ENCODE measurements at places on chromosomes 3 and 15.

DNA sequence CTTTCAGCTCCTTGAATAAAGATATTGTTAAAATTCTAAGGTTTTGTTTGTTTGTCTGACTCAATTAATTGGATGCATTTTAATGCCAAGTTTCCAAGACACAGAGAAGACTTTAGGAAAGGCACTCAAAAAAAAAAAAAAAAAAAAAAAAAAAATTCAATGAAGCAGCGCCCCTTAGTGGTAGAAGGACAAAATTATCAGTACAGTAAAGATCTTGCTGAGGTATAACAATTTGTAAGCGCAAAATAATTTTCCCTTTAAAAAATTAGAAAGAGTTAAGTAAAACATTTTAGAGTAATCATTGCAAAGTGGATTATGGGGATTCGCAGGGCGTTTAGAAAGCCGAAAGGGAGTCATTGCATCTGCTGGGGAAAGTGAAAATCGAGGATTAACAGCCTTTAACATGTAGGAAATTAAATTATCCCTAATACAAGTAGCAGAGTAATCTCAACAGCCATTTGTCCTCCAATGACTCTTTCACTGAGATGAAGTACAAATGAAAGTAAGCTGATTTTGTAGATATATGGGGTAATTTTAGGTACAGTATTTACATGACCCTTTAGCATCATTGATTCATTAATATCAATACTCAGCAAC is 5.8 kb upstream of the DIS3L start:
- DNase-seq = no peak

DNA sequence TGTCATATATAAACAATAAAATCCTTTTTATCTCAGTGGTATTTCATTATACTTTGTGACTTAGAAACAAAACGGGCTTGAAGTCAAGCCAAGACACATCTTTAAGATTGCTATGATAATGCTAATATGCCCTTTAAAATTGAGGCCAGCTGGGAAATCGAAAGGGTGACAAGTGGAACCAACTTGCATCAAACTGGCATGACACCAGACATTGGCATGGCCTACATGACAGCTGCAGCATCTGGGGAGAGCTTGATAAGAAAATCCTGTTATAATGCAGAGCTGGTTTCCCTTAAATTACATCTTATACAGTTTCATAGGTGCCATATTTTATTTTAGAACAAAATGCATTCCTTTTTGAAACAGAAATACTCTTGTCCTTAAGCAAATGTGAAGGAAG is 325.2 kb downstream of the ZBBX start:
- no peak for DNase-seq

DNA sequence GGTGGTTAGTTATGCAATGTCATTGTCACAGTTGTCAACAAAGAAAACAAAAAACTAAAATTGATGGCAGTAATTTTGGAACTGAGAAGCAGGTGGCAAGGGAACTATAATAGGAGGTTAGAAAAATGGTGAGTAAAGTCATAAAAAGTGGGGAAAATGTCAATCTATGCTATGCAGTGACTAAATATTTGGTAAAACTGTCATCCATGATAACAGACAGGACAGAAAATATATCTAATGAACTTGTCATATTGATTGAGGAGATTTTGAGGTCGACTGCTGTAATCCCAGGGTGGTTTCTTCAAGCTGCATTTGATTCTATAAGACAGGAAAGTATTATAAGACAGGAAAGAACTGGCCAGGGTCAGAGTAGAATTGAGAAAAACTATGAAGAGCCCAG is 998.4 kb downstream of the IGSF11 start:
- no peak for DNase-seq

- DNase-seq = no peak
These were observed 29.8 kb downstream of the ADAMTS17 start for GRCh38 chr15:100311833-100312476.

DNA sequence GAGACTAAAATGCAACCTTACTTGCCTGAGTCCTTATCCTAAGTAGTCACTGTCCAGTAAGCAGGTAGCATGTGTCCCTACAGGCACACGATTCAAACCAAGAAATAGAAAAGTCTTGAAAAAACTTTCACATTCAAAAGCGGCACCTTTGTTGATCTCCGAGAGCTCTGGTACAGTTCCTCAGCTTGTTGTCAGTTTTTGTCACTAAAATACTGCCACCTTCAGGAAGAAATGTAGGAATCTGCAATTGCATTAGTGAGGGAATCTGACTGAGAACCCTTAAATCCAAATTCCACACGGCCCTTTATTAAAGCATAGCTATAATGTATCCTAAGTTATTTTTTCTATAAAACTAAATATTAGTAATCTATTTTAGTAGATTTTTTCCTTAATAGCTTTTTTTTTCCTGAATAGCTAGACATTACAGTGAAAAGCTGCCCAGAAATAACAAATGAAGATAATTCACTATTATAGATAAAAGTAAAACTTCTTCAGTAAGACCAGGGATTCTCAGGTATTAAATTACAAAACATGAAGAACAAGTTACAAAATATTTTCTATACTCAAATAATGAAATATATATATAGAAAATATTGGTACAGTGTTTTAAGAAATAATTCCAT is 44.0 kb downstream of the CCDC54 start:
- peak; percentile 55 for DNase-seq

- no peak for DNase-seq
These were observed 115.5 kb downstream of the ADCY5 start for GRCh38 chr3:123333401-123333800.

DNA sequence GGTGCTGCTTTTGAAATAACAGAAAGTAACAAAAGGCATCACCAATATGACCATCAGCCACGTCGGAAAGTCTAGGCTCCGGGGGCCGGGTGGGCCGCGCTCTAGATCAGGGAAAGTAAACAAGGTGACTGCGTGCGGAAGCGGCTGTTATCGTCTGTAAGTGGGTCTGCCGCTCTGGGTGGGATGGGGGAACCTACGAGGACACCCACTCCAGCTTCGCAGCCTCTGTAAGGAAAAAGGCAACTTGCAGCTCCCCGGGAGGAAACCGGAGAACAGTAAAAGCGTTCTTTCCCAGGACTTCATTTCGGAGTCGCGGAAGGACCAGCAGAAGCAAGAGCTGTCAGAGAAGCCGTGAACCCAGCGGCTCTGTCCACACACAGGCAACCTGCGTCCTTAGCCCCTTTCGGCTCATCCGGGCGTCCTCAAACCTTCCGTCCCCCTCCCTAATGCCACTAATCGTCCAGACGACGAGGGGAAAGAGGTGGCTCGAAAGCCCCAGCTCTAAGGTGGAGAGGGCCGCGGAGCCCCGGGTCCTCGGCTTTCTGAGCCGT is 461 bp downstream of the XRN1 start:
- DNase-seq = peak; percentile 21

- DNase-seq = no peak
These were observed 837 bp downstream of the CACNA2D3 start for GRCh38 chr3:54123003-54123775.

DNA sequence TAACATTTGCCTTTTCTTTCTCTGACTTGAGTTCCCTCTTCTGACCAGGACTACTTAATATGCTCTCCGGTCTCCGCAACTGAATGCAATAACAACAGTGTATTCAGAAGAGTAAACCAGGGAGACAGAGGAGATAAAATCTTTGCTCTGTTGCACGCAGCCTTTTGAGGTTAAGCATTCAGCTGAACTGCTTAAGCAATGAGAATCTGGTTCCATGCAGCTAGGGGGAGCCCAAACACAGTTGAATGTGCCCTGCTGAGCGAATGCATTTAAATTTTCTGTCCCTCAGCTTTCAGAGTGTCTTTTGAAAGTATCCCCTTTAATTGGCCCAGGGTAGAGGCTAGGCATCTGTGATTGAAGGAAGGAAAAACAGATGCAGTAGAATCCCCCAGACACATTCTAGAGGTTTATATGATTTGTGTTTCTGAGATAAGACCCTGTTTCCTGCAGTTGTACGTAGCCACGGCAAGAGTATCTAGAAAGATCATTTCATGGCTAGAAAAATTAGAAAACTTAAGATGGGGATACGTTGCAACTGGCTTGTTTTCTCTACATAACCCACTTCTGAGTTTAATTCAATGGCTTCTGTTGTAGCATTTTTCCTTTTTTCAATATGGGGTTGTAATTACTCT is 309.6 kb downstream of the TUSC7 start:
- peak; percentile 66 for DNase-seq

DNA sequence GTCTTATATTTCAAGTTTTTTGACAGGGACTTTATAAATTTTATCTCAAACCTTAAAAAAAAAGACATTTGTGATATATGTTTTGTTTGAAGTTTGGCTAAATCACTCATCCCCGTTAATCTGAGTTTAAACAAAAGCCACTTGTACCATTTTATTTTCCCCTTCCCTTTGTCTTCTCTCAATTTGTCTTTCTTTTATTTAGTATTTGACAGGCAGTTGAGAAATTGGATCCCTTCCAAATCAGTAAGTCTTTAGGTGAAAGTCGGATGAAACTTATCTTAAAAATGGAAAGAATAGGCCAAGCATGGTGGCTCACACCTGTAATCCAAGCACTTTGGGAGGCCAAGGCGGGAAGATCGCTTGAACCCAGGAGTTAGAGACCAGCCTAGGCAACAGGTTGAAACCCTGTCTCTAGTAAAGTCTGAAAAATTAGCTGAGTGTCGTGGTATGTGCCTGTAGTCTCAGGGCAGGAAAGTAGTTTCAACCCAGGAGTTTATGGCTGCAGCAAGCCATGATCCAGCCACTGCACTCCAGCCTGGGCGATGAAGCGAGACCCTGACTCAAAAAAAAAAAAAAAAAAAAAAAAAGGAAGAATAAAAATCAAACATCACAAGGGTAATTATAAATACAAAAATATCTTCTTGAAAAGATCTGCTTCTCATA is 394.6 kb upstream of the TPM1 start:
- DNase-seq = no peak

DNA sequence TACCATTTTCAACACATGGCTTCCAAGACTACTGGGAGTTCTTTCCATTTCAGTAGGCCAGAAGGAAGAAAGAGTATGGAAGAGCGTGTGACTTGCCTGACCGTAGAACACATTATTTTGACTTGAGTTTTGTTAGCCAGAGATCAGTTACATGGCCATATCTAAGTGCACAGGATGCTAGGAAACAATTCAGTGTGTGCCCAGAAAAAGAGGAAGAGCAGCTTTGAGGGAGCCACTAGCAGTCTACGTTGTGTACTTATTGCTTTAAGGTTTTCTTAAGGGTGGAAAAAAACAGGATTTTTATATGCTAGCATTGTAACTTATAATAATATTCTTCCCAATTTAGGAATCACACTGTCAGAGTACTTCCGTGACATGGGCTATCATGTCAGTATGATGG is 44.1 kb upstream of the GRAMD1C start:
- no peak for DNase-seq

GRCh38 chr3:191982481-191982880 is 521.5 kb downstream of the PYDC2 start:
- DNase-seq = no peak

DNA sequence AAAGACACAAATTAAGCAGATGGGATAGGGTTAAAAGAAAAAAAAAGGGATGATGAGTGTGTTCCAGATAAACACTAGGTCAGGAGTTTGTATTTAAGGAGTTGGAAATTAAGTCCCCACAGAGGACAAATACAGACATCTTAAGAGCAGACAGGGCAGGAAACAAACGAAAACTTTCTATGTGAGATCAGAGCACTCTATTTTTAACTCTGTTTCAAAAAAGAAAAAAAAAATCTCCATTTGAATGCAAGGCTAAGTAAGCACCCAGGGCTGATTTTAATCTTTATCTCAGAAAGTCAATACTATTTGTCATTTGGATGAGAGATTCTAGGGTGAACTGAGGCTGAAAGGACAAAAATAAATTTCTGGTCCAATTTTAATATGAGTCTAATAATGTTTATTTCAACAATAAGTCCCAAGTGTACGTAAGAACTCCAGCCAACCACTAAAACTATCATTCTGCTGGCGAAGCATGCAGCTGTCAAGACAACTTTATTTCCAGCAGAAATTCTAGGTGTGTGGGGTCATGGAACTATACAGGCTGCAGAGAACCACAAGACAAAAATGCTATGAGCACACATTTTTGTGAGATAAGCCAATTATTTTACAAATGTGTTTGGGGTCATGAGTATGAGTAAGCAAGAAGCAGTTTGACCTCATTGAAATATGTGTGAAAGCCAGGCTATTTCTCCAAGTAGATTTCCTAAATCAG is 186.1 kb downstream of the FMN1 start:
- DNase-seq = peak; percentile 59

GRCh38 chr3:54793171-54793570 is 134.7 kb downstream of the LRTM1 start:
- no peak for DNase-seq

- DNase-seq = no peak
These were observed 280.3 kb downstream of the ZPLD1 start for GRCh38 chr3:102715030-102715697.

GRCh38 chr3:4467522-4467867 is 426 bp upstream of the SUMF1 start:
- DNase-seq = no peak

GRCh38 chr15:31147456-31147855 is 45.9 kb upstream of the TRPM1 start:
- no peak for DNase-seq

- DNase-seq = no peak
These were observed 9.3 kb upstream of the PLXND1 start for GRCh38 chr3:129615751-129616281.

DNA sequence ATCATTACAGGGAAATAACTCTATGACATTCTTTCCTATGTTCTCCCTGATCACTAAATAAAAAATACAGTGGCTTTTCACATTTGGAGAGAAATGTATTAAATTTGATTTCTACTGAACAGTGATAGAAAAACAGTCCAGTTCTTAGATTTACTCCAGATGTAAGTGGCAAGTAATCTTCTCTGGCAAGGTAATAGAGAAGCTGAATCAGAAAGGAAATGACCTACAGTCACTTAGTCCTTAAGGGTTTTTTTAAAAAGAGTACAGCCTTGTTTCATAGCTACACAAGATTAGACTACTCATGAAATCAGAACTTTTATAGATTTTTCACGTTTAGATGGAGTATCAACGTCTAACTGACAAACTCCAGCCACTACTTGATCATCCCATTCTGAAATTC is 236.9 kb downstream of the CADPS start:
- DNase-seq = no peak

DNA sequence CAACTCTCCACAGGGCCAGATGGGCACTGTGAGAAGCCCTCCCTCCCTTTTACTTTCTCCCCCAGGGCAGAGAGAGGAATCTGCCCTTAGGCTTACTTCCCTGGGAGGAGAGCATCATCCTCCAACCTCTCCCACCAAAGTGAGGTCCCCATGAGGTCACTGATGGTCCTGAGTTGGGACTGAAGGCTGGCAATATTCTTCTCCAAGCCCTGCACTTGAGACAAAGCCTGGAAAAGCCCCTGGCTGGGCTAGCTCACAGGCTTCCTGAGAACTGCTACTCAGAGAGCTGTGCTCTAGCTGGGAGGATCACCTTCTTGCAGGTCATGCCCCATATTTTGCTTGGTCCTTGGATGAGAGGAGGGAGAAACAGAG is 110.0 kb upstream of the MEF2A start:
- DNase-seq = no peak

GRCh38 chr15:48096355-48096786 is 24.4 kb upstream of the SLC24A5 start:
- no peak for DNase-seq

GRCh38 chr3:36165509-36166290 is 214.6 kb upstream of the STAC start:
- DNase-seq = no peak

- no peak for DNase-seq
These were observed 43.8 kb downstream of the CCR3 start for GRCh38 chr3:46285931-46286619.

- DNase-seq = peak; percentile 9
These were observed 325.5 kb downstream of the SATB1 start for GRCh38 chr3:18099611-18100010.
